ENCODE measurements at places on chromosomes 13 and 19. TPM values are rescaled to one million over a fixed set of nuclear protein-coding genes. Genes with fewer than 3 reads are reported as not detected.

GRCh38 chr19:34391813-34392212 is 12.4 kb upstream of the PDCD2L start:
- DNase-seq, result no peak

DNA sequence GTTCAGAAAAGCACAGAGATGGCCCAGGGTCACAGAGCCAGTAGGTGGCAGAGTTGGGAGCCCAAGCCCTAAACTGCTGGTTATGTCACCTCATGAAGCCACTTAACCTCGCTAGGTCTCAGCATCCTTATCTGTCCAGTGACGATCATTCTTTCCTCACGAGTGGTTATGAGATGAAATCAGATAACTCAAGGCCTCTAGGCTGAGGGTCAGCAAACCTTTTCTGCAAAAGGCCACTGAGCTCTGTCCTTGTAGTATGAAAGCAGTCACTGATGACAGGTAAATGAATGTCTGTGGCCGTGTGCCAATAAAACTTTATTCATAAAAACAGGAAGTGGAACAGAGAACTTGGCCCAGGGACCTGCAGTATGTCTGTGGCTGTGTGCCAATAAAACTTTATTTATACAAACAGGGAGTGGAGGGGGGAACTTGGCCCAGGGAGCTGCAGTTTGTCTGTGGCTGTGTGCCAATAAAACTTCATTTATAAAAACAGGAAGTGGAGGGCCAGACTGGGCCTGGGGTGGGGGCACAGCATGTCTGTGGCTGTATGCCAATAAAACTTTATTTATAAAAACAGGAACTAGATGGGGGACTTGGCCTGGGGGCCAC is 71.2 kb downstream of the GNG7 start:
- DNase-seq, result no peak

DNA sequence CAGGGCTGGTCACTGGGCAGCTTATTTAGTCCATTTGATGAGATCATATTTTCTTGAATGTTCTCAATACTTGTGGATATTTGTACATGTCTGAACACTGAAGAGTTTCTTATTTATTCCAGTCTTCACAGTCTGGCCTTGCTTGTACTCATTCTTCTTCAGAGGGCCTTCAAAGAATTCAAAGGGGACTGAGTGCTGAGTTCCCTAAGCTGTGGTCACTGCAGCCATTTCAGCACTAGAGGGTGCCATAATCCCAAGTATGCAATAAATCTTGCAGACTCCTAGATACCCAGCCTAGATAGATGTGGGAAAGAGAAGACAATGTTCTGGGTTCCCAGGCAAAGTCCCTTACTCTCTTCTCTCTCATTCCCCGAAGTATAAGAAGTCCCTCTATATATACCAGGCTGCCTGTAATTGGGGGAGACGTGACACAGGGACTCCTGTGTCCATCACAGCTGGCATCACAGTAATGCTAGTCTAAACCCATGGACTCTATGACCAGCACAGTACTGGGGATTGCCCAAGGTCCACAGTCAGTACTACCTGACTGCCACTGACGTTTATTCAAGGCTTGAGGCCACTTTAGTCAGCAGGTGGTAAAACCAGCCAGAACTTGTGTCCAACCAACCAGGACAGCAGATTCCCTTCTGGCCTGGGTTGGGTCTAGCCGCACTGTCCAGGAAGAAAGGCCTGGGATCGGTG is 8.9 kb upstream of the VN1R1 start:
- DNase-seq, result peak; percentile 19

DNA sequence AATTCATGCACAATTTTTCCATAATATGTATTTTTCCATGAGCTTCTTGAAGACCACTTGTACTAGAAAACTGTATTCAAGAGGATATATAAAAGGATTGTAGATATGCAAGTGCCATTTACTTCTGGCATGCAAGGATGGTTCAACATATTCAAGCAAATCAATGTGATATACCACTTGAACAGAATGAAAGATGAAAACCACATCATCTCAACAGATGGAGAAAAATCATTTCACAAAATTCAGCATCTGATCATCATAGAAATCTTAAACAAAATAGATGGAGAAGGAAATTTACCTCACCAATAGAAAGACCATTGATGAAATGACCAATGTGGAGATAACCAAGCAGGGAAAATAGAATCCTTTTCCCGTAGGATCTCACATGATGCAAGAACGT is 5.1 kb upstream of the ZNF816 start:
- DNase-seq, result no peak

Gene OR7E24
- not detected for total RNA-seq

- no peak for DNase-seq
These were observed 23.8 kb downstream of the GJA3 start for GRCh38 chr13:20136781-20137703.

DNA sequence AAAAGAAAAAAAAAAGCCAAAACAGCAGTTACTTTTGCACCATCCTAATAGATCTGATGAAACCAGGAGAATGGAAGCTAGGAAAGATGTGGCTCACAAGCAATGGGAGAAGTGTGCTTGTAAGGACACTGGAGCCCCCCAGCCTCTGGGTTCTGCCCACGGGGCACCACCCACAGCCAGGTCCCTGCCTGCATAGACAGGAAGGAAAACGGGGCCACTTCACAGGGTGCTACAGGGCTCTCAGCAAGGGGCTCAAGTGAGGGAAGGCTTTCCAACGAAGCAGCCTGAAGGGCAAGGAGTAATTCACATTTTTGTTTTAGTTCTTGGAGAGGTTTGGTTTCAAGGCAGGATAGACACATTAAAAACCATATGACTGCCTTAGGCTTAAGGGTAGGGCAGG is 42.7 kb downstream of the BRD4 start:
- no peak for DNase-seq

Gene ATP1A3
- total RNA-seq, result 1.4 TPM

GRCh38 chr13:53545340-53545941 is 516.8 kb downstream of the OLFM4 start:
- no peak for DNase-seq

Gene CGB5
- not detected for total RNA-seq

DNA sequence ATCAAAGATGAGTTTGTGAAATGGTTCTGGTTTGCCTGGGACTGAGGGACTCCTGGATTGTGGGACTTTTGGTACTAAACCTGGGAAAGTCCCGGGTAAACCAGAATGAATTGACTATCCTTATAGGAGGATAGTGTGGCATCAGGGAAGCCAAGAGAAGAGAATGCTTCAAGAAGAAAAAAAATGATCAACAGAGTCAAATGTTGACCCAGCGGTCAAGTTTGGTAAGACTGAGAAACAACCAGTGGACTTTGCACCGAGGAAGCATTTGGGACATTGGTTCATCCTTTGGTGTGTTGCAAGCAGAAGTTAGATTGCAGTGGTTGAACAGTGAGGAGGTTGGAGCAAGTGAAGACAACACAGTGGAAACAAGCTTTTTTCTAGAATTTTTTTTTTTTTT is 33.5 kb downstream of the CLEC17A start:
- DNase-seq, result no peak

DNA sequence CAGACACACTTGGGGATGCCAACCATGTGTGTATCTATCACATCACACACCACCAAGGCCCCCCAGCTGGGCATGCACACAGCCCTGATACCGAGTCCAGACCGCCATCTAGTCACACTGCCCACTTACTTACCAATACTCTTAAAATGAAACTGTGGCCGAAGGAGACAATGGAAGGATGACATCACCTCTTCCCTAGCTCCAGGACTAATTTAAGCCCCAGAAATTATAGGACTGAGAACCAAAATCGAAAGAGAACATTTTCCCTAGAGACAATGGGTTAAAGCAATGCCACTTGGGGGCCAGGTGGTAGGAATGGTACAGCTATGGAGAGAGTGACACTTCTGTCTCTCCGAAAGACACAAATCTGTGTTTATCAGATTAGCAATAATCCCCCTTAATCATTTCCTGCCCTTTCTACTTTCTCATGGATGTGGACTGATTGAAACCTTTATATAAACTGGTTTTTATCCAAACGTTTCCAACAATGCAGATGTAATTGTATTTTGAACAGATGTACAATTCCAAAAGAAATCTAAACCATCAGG is 663 bp upstream of the GGACT start:
- DNase-seq, result no peak

DNA sequence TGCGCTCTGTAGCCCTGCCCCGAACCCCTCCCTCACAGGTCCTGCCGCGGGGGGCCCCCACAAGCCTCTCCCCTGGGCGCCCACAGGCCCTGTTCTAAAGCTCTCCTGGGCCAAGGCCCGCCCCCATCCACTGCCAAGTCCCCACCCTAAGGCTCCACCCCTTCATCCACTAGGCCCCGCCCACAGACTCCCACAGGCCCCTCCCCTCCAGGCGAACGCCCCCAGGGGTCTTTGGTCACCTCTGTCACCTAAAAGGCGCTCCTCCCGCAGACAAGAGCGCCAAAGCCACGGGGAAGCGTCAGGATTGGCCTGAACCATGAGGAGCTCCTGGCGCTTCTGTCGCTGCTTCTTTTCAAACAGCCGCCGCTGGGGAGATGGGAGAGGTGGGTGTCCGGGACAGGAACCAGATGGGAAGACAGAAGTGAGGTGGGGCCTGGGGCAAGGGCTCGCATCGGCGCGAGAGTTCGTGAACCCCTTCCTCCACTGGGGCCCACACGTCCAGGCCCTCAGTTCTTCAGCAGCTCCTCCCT is 2.3 kb downstream of the TULP2 start:
- DNase-seq, result no peak

DNA sequence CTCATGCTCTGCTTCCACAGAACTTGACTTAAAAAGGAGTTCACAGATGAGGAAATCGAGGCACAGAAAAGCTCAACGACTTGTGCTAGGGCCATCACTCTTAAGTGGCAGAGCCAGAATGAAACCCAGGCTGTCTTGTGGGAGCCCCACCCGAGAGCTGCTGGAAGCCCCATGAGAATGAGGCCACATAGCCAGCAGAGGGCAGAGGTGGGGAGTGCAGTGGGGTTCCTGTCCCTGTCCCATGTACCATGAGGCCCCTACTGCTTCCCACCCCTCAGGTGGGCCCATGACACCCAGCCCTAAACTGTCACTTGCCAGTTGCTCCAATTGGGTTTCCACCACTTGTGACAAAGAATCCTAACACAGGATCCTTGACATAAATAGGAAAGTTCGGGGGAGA is 175.9 kb downstream of the IRS2 start:
- DNase-seq, result no peak

DNA sequence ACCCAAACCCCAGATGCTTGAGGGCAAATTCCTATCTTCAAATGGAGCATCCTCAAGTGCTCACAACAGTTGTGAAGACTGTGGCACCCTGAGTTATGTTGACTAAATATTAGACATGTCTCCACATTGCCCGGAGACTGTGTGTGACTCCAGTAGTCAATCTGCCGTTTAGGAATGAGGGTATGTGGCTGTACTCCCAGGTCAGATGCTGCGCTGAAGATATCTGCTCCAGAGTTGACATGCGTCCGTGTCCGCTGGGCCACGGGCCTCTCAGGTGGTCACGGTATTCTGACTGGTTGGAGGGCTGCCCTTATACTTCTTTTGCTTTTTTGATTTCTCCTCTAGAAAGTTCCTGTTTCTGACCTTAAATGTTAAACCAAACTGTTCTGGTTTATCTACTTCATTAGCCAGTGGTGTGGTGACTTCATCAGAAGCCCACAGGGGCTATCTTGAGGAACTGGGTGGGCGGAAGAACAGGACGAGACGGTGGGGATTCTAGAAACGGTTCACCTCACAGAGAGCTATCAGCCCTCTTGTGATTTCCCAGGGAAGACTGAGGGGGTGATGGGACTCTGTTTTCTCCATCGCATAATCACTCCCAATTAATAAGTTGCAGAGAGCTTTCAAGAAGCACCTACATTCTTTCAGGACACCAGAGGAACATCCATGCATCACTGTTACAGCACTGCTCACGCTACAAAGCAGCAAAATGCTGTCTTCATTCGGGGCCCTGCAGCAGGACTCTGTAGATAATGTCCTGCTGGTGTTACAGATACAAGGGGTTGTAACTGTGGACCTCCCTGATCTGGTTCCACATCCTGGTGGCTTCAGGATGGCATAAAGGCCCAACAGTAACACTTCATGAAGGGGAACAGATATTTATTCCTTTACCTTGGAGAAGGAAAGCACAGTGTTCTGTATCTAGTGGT is 1.3 kb upstream of the LCP1 start:
- no peak for DNase-seq

GRCh38 chr13:102852556-102852955 is 6.7 kb downstream of the ERCC5 start:
- DNase-seq, result no peak

DNA sequence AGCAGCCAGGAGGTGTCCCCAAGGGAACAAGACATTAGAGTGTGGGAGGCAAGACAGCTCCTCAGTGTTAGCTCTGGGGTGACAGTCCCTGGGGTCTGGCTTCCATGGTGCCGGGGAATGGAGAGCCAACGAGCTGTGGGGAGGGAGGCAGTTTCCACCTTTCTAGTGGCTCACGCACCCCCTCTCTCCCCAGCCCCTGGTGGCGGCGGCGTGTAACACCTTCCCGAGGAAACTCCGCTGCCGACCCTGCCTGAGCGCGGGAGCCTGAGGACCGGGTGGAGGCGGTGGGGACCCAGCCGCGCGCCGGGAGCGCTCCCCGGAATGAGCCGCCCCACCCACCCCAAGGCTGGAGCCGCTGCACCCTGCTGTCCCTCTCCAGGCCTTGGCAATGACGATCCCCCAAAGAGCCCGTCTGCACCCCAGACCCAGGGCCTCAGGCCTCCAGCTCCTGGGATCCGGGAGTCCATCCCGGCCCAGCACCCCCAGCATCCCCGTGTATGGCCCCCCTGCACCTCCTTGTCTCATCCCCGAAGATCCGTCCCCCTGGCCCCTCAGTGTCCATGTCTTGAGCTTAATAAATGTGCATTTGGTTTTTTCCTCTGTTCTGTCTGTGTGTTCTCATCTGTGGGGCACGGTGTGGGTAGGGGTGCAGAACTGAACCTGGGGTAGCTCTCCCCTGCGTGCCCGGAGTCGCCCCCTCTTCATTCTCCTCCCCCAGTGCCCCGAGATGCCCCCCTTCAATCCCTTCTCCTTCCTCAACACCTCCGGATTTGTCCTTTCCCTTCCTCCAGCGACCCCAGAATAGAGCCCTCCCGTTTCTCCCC is 622 bp upstream of the FXYD5 start:
- DNase-seq, result peak; percentile 65

Gene CRX
- total RNA-seq, result not detected

GRCh38 chr19:34904664-34905527 is 21.8 kb upstream of the ZNF30 start:
- DNase-seq, result no peak

Gene ADGRE3
- total RNA-seq, result not detected

Measured in activated T-helper 1 cell treated with anti-CD3 and anti-CD28 coated beads, Interleukin-12 subunit alpha, Interleukin-12 subunit beta, Interleukin-2, Interleukin-4 antibody, amounts not matched to agents 30 ng/mL and 10 ng/mL and 1 ng/mL, durations not matched to agents 14 hours and 24 hours and 36 hours (primary cell).